ENCODE measurements at places on chromosomes 4 and X.
A peak's percentile ranks its signal among the peaks of the same experiment; 100 is the strongest.

- DNase-seq: peak; percentile 85
Observed at GRCh38 chrX:71632923-71633657, 14.8 kb upstream of the CXCR3 start.

- DNase-seq: peak; percentile 44
Observed at GRCh38 chr4:152719801-152720556, 40.2 kb upstream of the TMEM154 start.

GRCh38 chr4:143375326-143376073, 38.8 kb downstream of the GAB1 start:
- DNase-seq: no peak

DNA sequence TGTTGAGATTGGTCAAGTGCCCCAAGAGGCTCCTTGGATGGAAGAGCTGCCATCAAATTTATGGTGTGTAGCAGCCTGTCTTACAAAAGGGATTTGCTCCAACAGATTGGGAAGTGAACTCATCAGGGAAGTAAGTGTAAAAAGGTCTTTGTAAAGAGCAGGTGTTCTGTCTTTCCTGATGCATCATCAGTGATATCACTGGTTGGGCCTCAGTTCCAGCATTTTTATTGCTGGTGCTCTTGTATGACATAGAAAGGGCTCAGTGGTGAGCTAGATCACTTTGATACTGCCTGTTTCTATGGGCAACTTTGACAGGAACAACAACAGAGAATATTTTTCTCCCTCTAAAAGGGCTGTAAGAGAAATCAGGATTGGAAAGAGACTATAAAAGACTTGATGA, 8.7 kb upstream of the GABRE start:
- peak; percentile 18 for DNase-seq

GRCh38 chr4:23828020-23828715, 61.7 kb downstream of the PPARGC1A start:
- DNase-seq: no peak

DNA sequence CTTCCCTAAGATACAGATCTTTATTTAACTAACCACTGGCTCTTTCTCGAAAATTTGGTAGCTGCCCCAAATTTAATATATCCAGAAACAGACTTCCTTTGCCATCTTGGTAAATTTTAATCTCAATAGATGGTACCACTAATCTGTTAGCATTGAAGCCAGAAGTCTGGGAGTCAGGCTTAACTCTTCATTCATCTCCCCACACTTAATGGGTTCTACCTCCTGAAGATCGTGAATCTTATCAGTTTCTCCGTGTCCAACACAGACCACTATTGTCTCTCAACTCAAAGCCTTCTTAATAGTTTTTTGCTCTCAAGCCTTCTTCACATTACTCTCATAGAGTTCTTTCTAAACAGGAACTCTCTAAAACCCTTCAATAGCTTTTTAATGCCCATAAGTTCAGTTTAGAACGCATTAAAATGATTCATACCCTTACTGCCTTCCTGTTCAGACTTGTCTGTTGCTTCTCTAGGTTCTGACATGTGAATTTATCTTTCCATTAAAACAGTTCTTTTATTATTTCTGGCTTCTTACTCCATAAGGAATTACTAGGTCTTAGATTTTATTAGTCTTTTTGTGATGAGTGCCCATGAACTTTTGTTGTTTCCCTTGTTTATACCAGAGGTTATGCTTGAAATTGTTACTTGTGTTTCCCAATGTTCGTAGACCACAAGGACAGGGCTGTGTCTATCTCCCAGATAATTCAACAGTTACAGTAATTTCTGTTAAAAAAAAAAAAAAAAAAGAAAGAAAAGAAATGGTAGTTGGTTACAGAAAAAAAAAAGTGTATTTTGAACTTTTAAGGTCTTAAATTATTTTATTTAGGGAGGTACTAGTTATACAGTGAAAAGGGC, 54.7 kb downstream of the SMARCAD1 start:
- peak; percentile 82 for DNase-seq

- DNase-seq: no peak
Observed at GRCh38 chr4:122826553-122827257, at the start of gene FGF2. FGF2 (plus strand) TSS chr4:122826831; CDS start chr4:122827175, 344 bp downstream.

DNA sequence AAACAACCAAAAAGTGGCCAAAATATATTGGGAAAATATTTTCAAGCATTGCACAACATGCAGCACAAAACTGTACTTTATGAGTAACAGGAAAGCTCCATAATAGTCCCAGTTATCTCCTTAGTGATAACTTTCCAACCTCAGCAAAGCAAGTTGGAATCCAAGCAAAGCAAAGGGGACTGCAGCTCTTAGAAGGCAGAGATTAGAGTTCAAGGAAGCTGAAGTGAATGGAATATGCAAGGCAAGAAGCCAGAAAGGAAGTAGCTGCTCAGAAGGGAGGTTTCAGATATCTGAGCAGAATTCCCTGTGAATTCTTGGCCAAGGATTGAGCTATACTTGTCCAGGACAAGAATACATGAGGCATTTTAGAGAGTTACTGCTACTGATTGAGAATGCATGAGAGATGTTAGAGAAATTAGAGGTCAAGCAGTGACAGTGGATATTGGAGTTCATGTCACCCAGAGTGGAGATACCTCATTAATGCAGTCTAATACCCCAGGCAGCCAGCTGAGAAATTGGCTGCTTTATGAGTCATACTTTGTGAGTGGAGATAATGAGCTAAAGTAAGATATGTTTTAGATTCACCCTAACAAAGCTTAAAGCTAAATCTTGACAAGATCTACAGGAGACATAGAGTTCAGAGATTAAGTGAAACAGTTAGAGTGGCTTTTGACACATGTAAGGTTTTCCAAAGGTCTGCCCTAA, 102.8 kb downstream of the INPP4B start:
- no peak for DNase-seq

DNA sequence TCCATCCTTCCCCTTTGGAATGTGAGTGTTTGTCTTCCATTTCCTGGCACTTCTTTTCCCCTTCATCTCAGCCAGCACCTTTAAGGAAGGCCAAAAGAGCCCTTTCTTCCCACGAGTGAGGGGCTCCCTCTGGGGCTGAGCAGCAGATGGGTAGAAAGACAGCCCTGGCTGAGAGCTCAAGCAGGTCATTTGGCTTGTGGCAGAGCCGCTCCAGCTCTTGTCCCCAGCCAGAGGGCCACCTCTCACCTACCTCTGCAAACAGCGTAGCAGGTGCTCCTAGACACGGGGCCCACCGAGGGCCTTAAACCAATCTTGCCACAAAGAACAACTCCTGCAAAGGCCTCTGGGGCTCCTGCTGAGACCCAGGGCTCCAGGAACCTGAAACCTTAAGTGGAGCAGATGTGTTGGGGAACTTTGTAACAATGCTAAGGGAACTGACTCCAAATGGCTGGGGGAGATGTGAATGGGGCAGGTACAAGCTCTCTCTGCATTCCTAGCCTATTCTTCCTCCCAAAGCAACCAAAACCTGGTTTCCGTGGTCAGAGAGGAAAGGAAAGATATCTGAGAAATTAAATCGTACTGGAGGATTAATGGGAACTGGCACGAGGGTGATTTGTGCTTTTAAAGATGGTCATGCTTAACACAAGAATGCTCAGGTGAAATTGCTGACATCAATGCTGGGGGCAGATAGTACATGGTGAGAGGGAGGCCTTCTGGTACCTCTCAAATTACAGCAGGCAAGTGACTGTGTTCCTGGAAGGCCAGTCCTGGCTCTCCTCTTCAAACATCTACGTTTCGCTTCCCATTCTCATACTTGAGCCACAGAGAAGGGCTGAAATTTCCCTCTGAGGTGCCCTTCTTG, 27.0 kb downstream of the TFDP3 start:
- no peak for DNase-seq

DNA sequence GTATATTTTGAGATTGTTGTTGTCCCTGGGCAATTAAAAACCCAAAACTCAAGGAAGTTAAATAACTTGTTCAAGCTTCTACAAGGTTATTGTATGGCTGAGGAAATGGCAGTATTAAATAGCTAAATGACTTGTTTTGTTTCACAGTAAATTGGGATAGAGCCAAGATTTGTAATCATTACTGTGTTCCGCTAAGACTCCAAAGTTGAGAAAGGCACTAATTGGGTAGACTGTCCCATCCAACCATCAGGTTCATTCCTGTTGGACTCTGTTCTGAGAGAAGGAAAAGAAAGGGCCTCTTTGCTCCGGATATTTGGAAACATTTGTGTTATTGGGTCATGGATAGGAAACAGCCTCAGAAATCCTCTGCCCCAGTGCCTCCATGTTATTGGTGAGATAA, 82.2 kb downstream of the DCLK2 start:
- no peak for DNase-seq

- DNase-seq: no peak
Observed at GRCh38 chrX:118189000-118189399, 72.4 kb upstream of the KLHL13 start.

DNA sequence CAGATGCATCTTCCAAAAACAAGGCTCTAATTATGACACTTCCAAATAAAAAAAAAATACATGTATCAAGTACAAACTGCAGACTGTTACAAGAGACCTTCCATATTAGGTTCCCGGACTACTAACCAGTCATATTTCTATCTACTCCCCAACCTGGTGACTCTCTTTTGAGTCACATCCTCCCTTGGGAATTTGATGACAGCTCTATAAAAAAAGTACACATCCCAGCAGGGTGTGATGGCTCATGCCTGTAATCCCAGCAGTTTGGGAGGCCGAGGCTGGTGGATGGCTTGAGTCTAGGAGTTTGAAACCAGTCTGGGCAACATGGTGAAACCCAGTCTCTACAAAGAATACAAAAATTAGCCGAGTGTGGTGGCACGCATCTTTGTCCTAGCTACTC, 14.9 kb downstream of the RPGR start:
- no peak for DNase-seq

GRCh38 chr4:134754301-134755019, 552.9 kb upstream of the PABPC4L start:
- no peak for DNase-seq

DNA sequence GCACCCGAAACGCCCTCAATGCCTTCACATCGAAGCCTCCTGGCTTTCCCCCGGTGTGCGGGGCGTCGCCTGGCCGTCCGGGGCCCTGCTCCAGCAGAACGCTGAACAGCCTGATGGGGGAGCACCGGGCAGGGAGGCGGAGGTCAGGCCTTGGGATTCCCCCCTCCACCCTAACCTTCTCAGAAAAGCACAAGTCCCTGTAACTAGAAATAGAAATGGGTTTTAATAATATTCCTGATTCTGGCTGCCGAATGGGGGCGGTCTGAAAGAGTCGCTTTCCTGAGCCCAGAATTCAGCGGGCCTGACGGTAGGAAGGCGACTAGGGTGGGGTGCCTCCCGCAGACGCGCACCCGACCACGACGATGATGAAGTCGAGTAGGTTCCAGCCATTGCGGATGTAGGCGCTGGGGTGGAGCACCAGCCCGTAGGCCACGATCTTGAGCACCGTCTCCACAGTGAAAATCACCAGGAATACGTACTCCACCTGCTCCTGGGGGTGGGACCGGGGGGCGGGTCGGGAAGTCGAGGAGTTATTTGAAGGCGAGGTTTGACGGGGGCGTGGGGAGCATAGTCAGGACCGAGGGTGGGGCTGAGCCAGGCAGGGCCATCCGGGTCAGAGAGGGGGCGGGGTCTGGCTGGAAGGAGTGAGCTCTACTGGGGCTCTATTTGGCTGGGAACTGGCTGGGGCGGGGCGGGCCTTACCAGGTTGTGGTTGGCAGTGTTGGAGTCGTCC, 2.5 kb downstream of the CACNA1F start:
- peak; percentile 71 for DNase-seq

DNA sequence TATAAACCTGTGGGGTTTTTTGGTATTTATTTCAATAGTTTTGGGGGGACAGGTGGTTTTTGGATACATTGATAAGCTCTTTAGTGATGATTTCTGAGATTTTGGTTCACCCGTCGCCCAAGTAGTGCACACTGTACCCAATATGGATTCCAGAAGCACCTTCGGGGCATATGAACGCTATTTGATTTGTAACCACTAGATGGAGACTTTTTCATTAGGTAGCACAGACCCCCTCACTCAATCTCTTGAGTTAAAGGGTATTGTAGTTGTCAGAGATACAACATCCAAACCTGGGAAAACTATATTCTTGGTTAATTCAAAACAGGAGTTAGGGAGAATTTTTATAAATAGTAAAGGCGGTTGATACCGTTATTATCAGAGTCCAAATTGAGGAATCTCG, 79.8 kb downstream of the SPANXN3 start:
- DNase-seq: no peak

DNA sequence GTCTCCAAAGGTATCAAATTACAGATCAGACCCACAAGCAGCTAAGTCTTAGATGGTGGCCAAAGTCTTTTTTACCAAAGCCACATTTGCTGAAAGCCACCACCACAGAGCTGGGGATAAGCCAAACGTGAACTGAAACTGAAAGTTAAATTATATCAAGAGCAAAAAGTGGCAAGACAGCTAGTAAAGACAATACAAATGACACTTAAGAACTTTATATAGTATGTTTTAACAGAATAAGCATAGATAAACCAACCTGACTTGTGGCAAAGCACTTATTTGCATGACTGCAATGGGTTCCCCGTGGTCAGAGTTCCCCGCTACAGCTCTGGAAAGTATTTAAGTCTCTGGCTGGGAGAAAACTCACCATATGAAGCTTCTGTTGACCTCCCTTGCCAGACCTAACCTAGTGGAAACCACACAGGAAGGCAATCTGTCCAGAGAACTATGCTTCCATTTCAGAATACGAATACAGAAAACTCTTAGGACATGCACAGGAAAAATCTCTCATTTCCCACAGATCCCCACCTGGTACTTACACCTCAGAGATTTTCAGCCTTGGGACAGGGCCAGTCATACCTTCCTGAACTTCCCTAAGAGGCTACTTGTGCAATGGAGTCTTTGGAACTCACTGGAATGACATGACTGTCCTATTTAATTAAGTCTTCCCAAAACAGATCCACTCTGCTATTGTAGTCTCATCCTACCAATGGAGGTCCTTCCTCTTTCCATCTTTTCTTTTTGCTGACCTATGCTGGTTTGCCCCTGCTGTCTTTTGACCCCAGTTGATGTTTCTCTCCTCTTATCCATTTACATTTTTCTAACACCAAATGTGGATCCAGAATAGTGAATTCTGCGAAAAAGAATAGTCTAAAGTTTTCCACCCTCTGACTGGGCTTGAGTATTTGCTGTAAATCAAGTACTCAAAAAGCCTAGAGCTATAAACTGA, 225.1 kb downstream of the NR3C2 start:
- DNase-seq: no peak

DNA sequence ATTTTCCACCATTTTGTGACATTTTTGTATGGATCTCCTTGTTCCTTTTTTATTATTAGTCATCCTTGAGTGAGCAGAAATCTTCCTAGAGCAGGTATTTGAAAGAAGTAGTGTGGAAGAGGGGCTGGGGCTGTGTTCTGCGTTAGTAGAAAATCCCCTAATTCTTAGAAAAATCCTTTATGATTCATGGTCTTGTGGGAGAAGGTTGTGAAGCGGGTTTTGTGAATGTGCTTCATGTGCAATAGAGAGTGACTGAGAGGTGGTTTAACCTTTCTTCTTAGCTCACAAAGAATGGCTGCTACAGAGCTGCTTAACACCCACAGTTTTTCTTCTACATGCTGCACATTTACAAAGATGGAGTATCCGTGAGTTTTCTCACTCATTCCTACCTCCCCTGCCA, 220.5 kb downstream of the IDS start:
- no peak for DNase-seq

- no peak for DNase-seq
Observed at GRCh38 chr4:25180524-25181131, 20.4 kb upstream of the SEPSECS start.

- DNase-seq: peak; percentile 1
Observed at GRCh38 chrX:54415534-54416350, 24.5 kb upstream of the TSR2 start.

- DNase-seq: no peak
Observed at GRCh38 chrX:148929686-148930085, 429.3 kb downstream of the AFF2 start.

- no peak for DNase-seq
Observed at GRCh38 chrX:100072336-100072735, 337.7 kb downstream of the PCDH19 start.

All from DMS79 (cell line).